PC-9 (cell line): ENCODE measurements at places on chromosomes 7 and 10.

DNA sequence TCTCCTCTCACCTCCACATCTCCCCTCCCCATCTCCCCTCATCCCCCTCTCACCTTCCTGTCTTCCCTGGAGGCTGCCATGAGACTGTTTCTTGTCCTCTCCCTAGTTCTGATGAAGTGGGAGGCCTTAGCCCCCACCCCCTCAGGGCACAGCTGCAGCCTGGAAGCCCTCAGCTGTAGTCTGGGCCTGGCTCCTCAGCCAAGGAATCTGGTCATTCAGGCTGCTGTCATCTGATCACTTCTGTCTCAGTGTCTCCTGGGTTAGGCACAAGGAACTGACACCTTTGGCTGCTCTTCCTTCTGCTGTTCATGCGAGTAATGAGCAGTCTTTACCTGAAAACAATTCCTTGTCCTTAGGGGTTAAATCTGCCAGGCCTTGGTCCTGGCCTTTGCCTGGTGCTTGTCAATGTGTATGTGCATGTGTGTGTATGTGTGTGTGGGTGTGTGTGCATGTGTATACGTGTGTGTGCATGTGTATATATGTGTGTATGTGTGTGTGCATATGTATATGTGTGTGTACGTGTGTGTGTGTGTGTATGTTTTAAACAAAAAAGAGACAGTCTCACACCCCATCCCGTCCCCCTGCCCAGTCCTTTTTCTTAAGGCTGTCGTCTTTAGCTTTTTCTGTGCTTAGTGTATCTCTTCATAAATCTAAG, 153.5 kb upstream of the TMEM72 start:
- no peak for DNase-seq

GRCh38 chr7:97871659-97872024, 566 bp downstream of the ASNS start:
- DNase-seq = no peak

DNA sequence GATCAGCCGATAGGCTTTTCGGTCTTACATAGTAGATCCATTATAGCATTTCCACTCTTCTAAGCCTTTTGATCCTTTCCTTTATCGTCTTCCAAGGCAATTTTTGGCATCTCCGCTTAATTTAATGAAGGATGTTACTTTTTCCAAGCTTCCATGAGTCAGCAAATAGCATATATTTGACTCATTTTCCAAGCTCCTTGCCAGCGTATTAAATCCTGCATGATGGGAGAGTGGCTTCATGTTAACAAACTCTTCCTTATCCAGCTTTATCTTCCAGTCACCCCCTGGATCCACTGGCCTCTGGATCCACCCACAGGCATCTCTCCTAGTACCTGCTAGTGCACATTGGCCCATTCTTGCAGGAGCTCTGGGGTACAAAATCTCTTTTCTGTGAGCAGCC, 13.0 kb downstream of the OR9A2 start:
- DNase-seq = no peak

DNA sequence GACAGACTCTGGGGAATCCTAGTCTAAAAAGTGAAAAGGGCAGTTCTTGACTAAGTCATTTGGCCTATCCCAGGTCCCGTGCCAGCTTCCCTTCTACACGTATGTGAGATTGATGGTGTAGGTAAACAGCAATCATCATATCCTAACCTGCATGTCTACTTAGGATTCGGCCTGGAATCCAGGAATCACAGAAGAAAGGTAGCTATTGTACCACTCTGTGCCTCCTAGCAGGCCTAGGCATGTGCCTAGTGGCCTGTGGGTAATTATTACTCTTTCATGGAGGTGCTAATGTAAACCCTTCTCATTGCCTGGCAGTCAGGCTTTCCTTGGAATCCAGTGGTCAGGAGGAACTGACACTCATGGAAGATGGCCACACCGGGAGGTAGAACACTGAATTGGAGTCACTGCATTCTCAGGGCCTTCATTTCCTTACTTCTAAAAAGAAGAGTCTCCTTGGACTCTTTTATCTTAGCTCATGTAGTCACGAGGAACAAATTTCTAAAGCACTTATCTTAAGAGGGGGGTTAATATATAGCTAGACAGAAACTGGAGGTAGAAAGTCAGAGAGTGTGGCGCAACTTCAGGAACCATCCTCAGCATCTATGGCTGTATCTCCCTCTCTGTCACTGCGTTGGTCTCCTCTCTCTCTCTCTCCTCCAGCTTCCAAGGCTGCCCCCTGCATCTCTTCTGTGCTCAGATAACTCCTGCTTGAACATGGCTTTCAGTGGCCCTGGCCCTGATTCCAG, 122.5 kb downstream of the C1GALT1 start:
- no peak for DNase-seq

GRCh38 chr10:129151281-129151680, 315.8 kb upstream of the MGMT start:
- DNase-seq = no peak

- no peak for DNase-seq
Observed at GRCh38 chr10:1594372-1595241, 142.7 kb downstream of the ADARB2 start.

DNA sequence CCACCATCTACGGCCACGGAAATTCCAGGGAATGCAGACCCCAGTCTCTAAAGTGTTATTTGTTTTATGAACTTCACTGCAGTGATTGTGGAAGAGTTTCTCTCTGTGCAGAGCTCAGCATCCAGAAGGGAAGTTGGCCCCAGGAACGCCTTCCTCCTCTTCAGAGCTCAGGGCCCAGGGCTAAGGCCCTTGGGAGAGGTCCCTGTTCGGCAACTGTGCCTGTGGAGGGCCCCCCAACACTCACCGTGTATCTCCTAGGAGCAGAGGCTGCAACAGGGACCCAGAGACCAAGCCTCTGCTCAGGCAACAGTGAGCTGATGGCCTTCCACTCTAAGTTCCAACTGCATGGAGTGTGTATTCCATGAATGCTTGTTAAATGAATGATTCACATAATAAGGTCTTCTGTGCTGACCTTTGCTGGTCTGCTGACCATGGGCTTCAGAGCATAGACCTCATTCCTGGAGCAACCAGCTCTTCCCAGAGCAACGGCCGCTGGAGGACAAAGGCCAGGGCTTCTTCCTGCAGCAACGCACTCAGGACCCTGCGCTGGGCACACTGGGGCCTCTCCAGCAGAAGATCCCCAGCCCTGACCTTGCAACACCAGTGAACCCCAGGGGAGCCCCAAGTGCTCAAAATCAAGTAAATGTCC, 7.7 kb downstream of the DIP2C start:
- no peak for DNase-seq

GRCh38 chr10:46558392-46559185, 2.1 kb upstream of the GPRIN2 start:
- DNase-seq = no peak

GRCh38 chr10:68239596-68240150, 7.8 kb upstream of the ATOH7 start:
- DNase-seq = no peak

DNA sequence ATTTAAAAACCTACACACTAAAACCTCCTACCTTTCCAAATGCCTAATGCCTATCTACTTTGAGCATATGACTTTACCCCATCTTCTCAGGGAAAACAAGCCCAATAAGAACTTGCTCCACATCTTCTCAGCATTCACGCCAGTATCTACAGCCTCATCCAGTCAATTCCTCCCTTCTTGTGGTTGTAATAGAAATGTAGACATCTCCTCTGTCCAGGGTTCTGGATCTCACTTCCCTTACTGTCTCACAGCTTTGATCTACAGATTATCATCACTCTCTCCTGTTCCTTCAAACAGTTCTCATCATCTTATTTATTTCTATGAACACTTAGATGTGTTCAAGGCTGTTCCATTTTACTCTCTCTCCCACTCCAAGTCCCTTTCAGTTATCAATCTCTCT, 70.4 kb upstream of the NOBOX start:
- DNase-seq = no peak

- no peak for DNase-seq
Observed at GRCh38 chr7:16223963-16224707, 197.2 kb downstream of the CRPPA start.

DNA sequence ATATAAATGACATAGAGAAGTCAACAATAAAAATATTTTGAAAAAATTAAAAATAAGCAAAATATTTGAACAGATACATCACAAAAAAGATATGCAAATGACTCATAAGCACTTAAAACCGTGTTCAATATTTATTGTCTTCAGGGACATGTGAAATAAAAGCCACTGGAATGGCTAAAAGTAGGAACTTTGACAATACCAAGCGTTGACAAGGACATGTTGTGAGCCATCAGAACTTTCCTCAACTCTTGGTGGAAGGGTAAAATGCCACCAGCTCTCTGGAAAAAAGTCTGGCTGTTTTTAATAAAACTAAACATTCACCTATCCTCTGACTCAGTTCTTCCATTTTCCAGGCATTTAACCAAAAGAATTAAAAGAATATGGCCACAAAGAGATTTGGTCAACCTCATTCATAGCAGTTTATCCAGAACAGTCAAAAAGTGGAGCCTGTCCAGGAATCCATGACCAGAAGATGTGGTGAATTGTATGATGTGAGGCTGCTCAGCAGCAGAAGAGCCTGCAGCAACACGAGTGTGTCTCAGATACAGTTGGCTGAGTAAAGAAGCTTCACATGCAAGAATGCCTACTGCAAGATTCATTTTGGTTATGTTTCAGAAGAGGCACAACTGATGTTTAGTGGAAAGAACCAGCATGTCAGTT, 7.1 kb upstream of the KLF6 start:
- DNase-seq = no peak

- no peak for DNase-seq
Observed at GRCh38 chr7:95897557-95898251, 125.3 kb downstream of the DYNC1I1 start.
